ENCODE measurements at places on chromosomes 7 and 10.

DNA sequence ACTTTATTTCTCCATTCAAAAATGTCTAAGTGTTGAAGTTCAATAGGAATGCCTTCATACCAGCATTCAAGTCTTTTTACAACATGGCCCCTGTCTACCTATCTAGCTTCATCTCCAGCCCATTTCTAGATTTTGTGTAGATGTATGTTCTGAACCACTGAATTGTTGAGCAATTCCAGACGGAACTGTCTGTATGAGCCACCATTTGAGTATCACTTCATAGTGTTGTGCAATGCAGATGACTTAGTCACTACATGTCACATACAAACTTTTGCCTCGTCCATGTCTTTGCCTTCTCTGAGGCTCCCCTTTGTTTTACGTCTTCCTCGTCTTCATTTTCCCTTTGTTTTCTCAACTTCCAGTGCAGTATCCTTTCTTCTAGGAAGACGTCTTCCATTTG lies 118.1 kb downstream of the INHBA start:
- no peak for DNase-seq

DNA sequence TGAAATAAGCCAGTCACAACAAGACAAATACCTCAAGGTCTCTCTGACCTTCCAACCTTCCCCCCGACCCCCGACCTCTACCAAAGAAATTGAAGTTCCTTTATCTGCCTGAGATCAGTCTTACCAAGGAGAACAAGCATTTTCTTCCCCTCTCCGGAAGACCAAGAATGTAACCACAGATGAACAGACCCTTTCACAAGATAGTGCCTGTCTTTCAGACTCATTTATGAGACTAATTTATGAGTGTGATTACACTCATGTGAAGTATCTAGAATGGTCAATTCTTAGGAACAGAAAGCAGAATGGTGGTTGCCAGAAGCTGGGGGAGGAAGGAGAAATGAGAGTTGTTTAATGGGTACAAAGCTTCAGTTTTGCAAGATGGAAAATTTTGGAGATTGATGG lies 108.9 kb upstream of the MKLN1 start:
- no peak for DNase-seq

DNA sequence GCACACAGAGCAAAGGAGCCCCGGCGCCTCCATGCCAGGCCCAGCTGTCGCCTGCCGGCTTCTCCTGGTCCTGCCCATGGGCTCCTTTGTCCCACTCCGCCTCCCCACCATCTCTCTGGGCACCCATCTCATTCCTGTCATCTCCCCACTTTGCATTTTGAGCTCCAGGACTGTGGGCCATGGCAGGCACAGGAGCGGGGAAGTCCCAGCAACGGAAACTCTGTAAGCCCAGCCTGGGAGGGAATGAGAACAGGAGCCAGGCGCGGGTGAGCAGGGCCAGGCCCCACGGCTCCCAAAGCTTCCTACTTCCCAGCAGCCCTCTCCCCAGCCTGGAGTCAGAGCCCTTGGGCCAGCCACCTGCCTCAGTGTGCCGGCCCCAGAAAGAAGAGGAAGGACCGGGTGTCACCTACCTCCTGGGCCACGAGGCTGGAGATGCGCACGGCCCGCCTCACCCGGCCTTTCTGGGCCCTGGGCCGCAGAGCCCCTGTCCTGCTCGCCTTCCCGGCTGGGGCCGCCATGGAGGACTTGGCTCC lies 23.1 kb downstream of the KCNH2 start:
- no peak for DNase-seq

GRCh38 chr10:108363576-108363975 lies 1199.1 kb upstream of the SORCS1 start:
- no peak for DNase-seq

GRCh38 chr10:48612236-48612943 lies 7.5 kb upstream of the ARHGAP22 start:
- DNase-seq = no peak

GRCh38 chr10:79084012-79084971 lies 15.5 kb downstream of the ZMIZ1 start:
- DNase-seq = no peak

DNA sequence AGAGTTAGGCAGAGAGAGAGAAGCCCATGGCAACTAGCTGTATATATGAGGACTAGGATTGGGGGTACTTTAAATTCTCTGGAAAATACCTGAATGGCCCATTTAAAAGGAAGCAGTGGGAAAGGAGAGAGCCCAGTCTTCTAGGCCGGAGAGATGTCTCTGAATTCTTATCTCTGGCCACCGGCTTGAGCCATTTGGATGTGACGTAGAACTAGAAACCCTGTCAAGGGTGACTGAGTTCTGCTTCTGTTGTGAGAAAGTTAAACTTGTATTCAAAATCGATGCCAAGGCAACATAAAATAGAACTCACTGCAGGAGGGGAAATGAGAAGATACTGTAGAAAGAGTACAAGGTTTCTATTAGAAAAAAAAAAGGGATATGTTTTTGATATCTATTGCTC lies 6.3 kb upstream of the GSTK1 start:
- DNase-seq = no peak

- no peak for DNase-seq
Measured at GRCh38 chr10:13776861-13777311, 190.1 kb downstream of the PRPF18 start.

DNA sequence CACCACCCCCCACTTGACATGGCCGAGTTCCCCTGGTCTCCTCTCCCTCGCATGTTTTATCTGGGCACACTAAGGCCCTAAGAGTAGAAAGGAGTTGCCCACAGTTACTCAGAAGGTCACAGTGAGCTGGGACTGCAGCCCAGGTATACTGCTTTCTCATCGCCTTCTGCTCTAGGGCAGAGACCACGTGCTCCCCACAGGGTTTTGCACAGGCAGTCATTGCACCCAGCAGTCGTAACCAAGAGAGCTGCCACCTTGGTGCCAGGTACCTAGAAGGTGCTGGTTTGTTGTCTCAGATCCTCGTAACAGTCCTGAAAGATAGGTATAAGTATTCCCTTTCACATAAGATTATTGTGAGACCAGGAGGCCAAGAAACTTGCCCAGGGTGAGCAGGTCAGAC lies 1.8 kb downstream of the MINDY4 start:
- DNase-seq = no peak

DNA sequence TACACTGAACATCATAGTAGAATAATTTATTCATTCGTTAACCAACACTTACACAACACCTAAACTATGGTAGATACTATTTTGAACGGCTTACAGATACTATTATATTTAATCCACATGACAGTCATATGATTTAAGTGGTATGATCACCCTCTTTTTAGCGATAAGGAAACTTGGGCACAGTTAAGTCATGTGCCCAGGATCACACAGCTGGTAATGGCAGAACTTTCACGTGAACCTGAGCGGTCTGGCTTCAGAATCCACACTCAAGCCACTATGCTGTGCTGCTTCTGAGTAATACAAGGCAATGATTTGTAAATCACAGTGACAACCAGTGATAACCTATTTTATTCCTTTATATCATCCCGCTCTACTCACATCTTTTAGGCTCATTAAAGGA lies 99.1 kb downstream of the CELF2 start:
- no peak for DNase-seq

DNA sequence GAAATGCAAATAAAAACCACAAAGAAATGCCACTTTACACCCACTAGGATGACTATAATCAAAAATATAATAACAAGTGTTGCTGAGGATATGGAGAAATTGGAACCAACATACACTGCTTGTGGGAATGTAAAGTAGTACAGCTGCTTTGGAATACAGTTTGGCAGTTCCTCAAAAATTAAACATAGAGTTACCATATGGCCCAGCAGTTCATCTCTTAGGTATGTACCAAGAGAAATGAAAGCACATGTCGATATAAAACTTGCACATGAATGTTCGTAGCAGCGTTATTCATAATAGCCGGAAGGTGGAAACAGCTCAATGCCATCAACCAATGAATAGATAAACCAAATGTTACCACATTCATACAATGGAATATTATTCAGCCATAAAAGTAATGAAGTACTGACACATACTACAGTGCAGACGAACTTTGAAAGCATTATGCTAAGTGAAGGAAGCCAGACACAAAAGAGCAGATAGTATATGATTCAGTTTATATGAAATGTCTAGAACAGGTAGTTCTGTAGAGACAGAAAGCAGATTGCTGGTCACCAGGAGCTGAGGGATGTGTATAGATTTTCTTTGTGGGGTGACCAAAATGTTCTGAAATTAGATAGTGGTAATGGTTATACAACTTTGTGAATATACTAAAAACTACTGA lies 12.4 kb downstream of the BCAP29 start:
- no peak for DNase-seq

- no peak for DNase-seq
Measured at GRCh38 chr10:87538092-87539015, 33.7 kb downstream of the MINPP1 start.

DNA sequence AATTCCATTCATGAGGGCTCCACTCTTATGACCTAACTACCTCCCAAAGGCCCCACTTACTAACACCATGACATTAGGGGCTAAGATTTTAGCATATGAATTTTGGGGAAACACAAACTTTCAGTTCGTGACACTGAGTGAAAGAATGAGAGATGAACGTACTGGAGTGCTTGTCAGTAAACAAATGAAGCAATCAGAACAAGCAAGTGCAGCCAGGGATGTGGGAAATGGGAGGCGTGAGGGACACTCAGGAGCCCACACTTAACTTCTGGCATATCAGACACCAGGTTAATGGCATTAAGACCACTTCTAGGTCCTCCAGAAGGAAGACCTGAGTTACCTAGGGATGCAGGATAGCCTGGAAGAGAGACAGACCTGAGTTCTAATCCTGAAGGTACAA lies 2.3 kb upstream of the MDFIC start:
- DNase-seq = no peak

DNA sequence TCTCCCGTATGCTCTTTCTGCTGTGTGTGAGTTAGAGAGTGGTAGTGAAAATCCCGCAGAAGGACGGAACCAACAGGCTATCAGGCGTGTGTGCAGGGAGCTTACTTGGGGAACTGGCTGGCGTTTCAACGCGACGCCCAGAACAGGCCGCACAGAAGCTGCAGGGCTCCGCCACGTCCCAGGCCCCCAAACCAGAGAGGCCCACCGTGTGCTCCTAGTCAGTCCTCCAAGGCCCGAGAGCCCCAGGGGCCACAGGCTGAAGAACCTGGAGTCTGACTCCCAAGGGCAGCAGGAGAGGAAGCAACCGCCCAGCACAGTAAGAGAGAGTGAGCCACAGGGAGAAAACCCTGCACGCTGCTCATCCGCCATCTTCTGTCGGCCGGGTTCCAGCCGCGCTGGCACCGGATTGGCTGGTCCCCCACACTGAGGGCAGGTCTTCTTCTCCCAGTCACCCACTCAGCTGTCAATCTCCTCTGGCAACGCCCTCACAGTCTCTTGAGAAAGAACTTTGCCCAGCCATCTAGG lies 730.6 kb upstream of the VSTM2A start:
- no peak for DNase-seq

DNA sequence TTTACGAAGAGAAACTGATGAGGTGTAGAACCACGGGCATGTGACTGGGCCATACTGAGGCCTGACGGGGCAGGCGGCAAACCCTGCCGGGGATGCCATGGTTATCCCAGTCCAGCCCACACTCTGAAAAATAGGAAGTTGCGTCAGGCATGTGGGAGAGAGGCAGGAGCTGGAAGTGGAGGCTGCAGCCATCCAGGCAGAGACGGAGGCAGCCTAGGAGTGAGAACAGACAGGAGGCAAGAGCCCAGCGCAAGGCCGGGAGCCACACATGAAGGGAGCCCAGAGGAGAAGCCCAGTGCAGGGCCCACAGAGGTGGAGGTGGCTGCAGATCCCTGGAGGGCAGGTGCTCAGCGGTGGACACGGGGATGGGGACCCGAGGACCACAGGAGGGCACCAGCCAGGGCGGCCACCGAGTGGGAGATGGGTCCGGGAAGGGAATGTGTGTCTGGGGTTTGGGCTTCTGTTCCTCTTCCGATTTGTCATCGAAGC lies 175.2 kb upstream of the PPP2R2D start:
- DNase-seq = no peak

- no peak for DNase-seq
Measured at GRCh38 chr10:48523820-48524758, 80.8 kb downstream of the ARHGAP22 start.

GRCh38 chr7:43260980-43261878 lies 148.8 kb downstream of the HECW1 start:
- DNase-seq = peak; percentile 29

GRCh38 chr10:72092171-72092924 lies 4.0 kb upstream of the SPOCK2 start:
- DNase-seq = no peak

- no peak for DNase-seq
Measured at GRCh38 chr7:116159711-116160110, 50.6 kb upstream of the TES start.

DNA sequence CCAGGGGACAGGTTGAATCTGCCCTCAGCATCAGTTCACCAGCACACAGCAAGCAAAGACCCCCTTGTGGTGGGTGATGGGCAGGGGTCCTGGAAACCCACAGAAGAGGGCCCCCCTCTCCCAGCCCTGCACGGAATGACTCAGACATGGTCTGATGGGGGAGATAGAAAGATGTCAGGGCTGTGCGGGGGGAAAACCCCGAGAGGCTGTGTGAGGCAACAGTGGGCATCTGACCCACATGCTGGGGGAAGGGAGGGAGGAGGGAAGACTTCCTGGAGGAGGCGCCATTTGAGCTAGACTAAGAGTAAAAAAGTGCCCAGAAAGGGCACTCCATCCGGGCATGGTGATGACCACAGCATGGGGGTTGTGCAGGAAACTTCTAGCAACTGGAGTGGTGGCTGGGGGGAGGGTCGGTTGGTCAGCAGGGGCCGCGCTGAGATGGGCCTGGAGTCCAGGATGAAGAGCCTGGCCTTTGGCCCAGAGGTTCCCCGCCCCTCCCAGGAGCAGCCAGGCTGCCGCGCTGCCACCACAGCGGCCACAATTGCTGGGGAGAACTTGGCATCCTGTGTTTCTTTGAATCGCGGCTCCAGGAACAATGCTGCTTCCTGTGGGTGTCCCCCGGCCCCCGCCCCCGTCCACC lies 2.5 kb downstream of the LFNG start:
- peak; percentile 51 for DNase-seq

DNA sequence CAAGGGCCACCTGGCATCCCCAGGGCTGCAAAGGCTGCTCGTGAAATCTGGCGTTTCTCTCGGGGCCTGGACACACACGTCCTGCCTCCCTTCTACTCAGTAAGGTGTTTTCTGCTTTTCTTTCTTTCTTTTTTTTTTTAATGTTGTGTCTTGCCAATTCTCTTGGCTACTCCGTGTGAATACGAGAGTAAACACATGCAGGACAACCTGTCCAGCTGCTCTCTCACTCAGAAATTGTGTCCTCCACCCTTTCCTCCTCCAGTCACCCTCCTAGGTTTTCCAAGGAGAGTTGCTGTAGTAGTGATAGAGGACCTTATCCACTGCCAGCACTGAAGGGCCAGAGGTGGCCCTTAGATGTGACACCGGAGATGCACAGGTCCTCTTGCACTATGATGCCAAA lies 858 bp upstream of the TEX36 start:
- DNase-seq = no peak

DNA sequence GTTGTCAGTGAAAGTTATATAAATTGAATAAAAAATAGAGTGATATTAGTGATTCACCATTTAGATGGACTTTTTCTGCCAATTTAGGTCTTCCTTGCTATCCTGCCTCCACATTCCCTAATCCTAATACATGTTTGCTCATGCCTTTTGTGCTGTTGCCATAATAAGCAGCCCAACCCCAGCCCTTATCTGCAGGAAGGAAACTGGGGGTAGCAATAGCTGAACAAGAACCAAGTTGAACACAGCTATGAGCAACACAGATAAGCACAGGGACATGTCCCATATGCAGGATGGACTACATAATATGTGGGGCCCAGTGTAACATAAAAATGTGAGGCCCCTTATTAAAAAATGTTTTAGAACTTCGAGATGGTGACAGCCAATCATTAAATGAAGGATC lies 91.2 kb upstream of the AHR start:
- DNase-seq = no peak
